ENCODE measurements at places on chromosomes 3 and 15.

DNA sequence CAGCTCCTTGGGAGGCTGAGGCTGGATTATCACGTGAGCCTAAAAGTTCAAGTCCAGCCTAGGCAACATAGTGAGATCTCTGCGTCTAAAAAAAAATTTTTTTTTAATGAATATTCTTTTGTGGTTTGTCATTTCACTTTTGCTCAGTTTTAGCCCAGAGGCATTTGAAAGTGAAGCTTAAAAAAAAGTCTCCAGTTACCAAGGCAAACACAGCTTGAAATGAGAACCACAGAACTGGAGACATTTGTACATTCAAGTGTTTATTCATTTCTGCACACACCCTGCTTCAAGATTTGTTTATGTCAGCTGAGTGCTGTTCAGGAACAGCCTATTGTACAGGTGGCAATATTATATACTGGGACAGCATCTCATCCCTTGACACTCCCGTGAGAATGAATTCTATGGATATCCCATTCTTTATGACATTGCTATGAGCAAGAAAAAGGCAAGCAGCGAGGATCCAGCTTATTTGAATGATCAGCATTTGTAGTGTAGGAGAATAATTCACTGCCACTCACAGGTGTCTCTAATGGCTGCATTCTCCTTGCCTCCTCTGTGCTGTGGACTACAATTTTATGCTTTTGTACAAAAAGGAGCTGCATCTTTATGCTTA lies 444.8 kb upstream of the GRM7 start:
- no peak for DNase-seq

DNA sequence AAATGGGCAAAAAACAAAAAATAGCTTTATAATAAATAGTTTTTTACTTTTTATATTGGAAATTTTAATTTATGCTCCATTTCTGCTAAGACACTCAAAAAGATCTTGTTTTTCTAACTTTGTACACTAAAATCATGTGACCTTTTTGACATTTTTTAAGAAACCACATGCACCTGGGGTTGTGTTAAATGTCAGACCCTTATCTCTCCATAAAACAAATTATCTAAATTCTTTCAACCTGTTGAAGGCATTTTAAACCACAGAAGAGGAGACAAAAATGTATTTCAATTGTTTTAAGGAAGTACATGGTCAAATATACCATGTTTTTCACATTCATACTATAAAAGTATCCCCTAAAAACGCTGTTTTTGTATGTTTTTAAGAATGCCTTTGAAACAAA lies 29.2 kb downstream of the IFT80 start:
- DNase-seq, result no peak

DNA sequence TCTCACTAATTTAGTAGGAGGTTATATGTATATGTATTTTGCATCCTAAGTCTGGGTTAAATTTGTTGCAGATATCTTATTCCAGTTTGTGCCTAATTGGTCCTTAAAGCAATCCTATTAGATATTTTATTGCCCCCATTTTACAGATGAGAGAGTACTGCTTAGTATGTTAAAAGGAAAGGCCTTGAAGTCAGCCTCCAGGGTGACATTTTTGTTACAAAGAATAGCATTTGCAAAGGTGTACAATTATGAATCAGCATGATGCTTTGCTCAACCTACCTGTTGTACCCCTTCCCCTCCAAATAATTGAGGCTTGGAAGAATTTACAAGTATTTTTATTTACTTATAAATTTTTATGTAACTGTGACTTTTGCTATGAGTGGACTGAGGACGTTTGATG lies 14.0 kb downstream of the STT3B start:
- no peak for DNase-seq

- DNase-seq, result no peak
These were observed 715.6 kb downstream of the ROBO1 start for GRCh38 chr3:79052054-79052681.

GRCh38 chr3:195885036-195885891 lies 23.1 kb downstream of the TNK2 start:
- DNase-seq, result no peak

- peak; percentile 67 for DNase-seq
These were observed 267.5 kb upstream of the CHRM5 start for GRCh38 chr15:33700695-33701303.

DNA sequence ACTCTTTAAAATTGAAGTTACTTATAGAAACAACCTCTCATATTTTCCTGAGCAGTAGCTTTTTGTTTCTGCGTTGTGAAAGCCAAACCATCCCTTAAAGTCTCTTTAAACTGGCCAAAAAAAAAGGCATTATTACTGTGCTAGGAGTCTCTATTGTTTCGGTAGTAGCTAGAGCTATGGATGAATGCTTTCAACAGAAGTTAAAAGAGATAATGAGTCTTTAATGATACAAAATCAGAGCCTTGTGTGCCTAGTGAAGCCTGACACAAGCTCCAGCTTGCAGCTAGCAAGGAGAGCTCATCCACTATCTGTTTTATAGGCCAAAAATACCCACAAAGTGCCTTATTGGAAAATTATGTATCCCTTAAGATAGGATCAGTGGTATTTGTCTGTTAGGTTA lies 360.4 kb upstream of the CDIN1 start:
- no peak for DNase-seq

- DNase-seq, result no peak
These were observed 105.6 kb downstream of the ARNT2 start for GRCh38 chr15:80509800-80510199.

DNA sequence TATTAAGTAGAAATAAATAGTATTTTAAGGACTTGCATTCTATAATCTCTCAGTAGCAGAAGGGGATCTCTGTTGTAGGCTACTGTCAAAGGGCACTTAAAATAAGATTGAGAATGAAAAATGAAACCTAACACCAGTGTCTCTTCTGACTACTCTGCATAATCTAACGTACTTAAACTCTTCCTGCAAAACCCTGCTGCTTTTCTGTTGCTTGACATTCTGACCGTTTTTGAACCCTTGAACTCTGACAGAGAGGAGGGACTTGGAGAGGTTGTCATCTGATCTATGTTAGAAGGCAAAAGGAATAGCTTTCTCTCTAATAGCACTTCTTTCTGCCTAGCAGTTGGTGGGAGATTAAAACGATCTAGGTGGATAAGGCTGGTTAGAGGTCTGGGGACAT lies 204.6 kb downstream of the ZIC1 start:
- DNase-seq, result no peak

GRCh38 chr3:118548434-118548833 lies 486.2 kb downstream of the IGSF11 start:
- DNase-seq, result no peak

GRCh38 chr3:66912306-66912705 lies 85.8 kb upstream of the KBTBD8 start:
- no peak for DNase-seq

- no peak for DNase-seq
These were observed 241.3 kb upstream of the C2CD4B start for GRCh38 chr15:62406305-62406891.

DNA sequence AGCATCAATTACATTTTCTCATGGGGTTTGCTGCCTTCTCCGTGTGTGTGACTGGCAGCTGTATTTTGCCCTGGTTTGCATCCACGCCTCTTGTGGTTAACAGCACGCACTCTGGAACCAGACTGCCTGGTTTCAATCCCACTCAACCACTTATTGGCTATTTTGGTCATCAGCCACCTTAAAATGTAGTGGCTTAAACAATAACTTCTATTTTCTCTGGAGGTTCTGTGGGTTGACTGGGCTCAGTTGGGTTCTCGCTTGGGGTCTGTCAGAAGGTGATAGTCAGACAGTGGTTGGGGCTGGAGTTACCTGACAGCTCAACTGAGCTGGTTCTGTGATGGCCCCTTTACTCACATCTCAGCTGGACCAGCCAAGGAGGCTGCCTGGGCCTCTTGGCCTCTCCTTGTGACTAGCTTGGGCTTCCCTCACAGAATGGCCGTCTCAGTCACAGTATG lies 36.8 kb downstream of the EHD4 start:
- DNase-seq, result no peak

DNA sequence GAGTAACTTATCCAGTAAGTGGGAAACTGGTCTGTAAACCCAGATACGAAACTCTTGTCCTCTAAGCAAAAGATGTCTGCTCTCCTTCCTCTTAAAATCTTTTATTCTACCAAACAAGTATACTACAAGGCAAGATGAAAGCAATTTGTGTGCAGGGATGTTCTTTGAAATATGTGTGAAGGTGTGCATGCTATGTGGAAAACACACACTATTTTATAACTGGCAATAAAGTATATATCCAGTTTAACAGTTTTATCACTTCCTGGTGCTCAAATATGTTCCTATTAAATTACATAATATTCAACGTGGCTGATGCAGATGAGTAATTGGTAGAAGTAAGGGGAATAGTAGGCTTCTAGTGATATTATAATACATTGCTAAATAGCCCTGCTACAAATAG lies 566.5 kb downstream of the ROBO2 start:
- DNase-seq, result no peak

DNA sequence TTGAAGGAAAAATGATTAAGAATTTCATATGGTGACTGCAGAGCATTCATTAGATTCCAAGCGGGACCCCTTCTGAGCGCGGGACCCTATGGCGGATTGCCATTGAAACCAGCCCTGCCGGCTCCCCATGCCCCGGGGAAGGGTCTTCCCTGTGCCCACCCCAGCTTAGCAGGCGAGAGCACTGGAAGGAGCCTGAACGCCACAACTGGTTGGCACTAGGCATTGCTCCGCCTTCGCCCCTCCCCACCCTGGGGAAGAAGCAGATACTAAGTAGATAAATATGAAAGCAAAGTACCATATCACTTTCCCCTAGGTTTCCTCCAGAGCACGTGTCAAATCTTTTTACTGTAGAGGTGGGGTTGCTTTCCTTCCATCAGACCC lies 70.7 kb downstream of the CYP19A1 start:
- DNase-seq, result peak; percentile 16

GRCh38 chr15:62279041-62279440 lies 114.0 kb upstream of the C2CD4B start:
- DNase-seq, result no peak

DNA sequence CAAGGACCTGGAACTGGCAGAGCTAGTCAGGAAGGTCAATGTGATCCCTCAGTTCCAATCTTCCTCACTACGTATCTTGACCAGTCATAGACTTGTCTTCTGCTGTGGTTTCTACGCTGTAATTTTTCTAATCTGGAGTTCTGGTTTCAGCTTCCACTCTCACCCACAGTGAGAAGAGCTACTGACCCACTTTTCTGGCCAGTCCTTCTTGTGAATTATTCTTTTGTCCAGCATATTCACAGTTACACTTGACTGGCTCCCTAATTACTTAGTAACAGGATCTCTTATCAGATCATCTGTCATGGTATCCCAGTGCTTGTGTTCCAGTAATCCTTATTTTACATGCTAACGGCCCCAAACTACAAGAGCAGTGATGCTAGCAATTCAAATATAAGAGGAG lies 72.4 kb upstream of the MME start:
- DNase-seq, result no peak

- DNase-seq, result no peak
These were observed 26.6 kb upstream of the TRIM42 start for GRCh38 chr3:140651287-140651686.

GRCh38 chr3:145650170-145650569 lies 510.8 kb downstream of the PLOD2 start:
- no peak for DNase-seq

DNA sequence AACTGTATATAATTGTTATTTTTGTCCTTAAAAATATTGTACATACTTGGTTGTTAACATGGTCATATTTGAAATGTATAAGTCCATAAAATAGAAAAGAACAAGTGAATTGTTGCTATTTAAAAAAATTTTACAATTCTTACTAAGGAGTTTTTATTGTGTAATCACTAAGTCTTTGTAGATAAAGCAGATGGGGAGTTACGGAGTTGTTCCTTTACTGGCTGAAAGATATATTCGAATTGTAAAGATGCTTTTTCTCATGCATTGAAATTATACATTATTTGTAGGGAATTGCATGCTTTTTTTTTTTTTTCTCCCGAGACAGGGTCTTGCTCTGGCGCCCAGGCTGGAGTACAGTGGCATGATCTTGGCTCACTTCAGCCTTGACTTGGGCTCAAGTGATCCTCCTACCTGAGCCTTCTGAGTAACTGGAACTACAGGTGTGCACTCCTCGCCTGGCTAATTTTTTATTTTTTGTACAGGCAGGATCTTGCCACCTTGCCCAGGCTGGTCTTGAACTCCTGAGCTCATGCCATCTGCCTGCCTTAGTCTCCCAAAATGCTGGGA lies 10.7 kb downstream of the NFKBIZ start:
- DNase-seq, result no peak
